ENCODE measurements at places on chromosomes 2 and 18.

GRCh38 chr18:26425148-26425531, 123.2 kb downstream of the KCTD1 start:
- DNase-seq: no peak

- no peak for DNase-seq
Observed at GRCh38 chr18:6374340-6374739, 40.4 kb downstream of the L3MBTL4 start.

DNA sequence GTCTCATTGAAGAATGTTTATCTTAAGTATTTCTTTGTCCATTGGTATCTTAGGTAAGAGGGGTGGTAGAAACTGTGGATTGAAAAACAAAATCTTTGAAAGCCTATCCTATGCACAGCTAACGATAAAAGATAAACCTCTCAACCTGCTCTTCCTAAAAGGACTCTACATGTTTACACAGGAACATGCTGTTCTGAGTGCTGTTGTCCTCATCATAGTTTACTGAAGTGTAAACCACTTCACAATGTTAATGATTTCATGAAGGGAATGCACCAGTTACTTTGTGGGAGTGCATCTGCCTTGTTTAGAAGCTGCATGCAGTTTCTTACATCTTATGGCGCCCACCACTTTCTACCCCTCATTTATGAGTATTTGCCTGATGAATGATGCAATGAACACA, 1.2 kb downstream of the ACMSD start:
- no peak for DNase-seq

DNA sequence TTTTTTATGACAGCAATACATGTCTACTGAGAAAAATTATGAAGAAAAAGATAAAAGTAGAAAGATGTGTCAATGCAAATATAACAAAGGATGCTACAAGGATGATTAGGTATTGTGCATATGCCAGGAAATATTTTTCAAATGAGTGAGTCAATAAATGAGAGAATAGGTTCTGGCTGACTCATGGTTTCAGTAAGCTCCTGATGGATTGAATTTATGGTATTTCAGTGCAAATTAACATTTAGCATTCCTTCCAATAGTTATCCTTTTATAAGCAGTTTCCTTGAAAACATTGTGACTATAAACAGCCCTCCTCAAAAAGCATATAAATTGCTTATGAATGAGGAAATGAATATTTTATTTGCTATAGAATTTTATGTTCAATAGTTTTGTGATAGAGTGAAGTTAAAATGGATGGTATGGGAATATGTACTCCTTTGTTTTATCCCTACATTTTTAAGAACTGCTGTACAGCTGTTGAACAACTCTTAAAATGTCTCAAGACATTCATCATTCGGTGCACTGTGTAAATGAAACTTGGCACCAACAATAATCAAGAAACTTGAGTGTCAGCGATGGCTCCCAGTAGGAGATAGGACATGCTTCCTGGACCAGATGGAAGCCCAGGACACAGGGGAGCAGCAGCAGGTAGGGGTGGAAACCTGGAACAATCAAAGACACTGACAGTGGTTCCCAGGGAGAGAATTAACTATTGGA, 144.7 kb downstream of the PMAIP1 start:
- no peak for DNase-seq

GRCh38 chr2:39119732-39120520, 925 bp downstream of the SOS1 start:
- DNase-seq: peak; percentile 36
